CD4-positive, alpha-beta T cell (primary cell): ENCODE measurements at places on chromosomes 2 and 18.
A peak's percentile ranks its signal among the peaks of the same experiment; 100 is the strongest.

- no peak for DNase-seq
- H3K27me3 ChIP-seq, result no peaks in the 10 kb centered on the region
- no peaks in the 10 kb centered on the region for H3K4me1 ChIP-seq
- no peak overlapping the region for H3K4me3 ChIP-seq
- no peak overlapping the region for H3K27ac ChIP-seq
- H3K36me3 ChIP-seq, result no peaks in the 10 kb centered on the region
These were observed 29.1 kb downstream of the CPO start for GRCh38 chr2:206968134-206969086.

DNA sequence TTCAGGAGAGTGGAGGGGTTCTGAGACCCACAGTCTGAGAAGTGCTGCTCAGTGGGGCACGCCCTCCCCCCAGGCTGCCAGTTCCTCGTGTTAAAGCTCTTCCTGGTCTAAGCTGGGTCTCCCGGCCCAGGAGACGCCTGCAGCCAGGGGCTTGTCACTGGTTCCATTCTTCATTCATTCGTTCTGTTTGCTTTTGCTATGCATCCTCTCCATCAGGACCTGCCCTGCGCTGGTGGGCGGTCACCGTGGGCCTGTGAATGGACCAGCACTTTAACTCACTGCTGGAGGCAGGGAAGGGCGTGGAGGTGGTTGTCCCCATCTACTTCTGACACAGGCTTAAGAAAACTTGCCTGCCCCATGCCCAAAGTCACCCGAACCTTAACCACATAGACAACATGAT, 272.8 kb upstream of the HDAC4 start:
- DNase-seq, result no peak
- no peaks in the 10 kb centered on the region for H3K27me3 ChIP-seq
- no peaks in the 10 kb centered on the region for H3K4me1 ChIP-seq

- no peak overlapping the region for H3K4me3 ChIP-seq
- no peaks in the 10 kb centered on the region for H3K27me3 ChIP-seq
- no peak for DNase-seq
- H3K4me1 ChIP-seq, result no peaks in the 10 kb centered on the region
These were observed 54.4 kb downstream of the TRAPPC12 start for GRCh38 chr2:3433776-3434400.

- no peak overlapping the region for H3K27ac ChIP-seq
- H3K27me3 ChIP-seq, result peaks cover 56% of the 10 kb centered on the region
- H3K4me1 ChIP-seq, result peaks cover 10% of the 10 kb centered on the region
- no peak for DNase-seq
- no peak overlapping the region for H3K4me3 ChIP-seq
- no peaks in the 10 kb centered on the region for H3K36me3 ChIP-seq
These were observed 3.0 kb upstream of the ST8SIA5 start for GRCh38 chr18:46759890-46760289.

DNA sequence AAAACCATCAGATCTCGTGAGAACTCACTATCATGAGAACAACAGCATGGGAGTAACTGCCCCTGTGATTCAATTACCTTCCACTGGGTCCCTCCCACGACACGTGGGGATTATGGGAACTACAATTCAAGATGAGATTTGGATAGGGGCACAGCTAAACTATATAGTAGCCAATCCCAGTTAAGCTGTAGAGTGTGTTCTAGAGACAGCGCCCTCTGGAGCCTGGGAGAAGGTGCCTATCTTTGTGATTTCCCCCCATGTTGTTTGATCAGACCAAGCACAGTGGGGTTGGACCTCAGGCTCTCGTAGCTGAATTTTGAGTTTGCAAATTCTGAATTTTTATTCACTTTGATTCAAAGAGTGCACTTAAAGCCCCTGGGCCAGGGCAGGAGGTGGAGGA, 108.2 kb upstream of the TWIST2 start:
- H3K4me3 ChIP-seq, result no peak overlapping the region
- H3K27ac ChIP-seq, result no peak overlapping the region
- no peak for DNase-seq

- H3K4me3 ChIP-seq, result no peak overlapping the region
- H3K27me3 ChIP-seq, result no peaks in the 10 kb centered on the region
- no peaks in the 10 kb centered on the region for H3K36me3 ChIP-seq
These were observed 31.8 kb upstream of the CCL20 start for GRCh38 chr2:227781841-227782240.

GRCh38 chr2:182761903-182762302, 45.8 kb downstream of the DNAJC10 start:
- no peak for DNase-seq
- H3K4me3 ChIP-seq, result no peak overlapping the region
- H3K4me1 ChIP-seq, result no peaks in the 10 kb centered on the region

DNA sequence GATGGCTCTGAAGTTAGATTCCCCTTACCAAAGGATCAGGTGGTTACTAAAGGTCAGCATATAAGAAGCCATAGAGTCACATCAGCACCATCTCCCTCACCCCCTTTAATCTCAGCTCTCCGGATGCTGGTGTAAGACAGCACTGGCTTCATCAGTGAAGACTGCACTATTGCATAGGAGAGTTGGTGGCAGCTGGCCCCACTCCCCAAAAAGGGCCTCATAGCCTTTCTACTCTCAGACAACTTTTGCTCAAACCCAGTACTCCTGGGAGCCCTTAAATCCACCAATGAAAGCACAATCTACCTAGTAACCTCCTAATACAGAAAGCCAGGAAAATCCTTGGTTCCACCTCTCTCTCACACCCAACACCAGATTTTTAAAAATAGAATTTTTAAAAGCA, 6.9 kb upstream of the DIPK1C start:
- H3K4me1 ChIP-seq, result no peaks in the 10 kb centered on the region
- H3K27me3 ChIP-seq, result no peaks in the 10 kb centered on the region
- H3K4me3 ChIP-seq, result no peak overlapping the region
- DNase-seq, result no peak

DNA sequence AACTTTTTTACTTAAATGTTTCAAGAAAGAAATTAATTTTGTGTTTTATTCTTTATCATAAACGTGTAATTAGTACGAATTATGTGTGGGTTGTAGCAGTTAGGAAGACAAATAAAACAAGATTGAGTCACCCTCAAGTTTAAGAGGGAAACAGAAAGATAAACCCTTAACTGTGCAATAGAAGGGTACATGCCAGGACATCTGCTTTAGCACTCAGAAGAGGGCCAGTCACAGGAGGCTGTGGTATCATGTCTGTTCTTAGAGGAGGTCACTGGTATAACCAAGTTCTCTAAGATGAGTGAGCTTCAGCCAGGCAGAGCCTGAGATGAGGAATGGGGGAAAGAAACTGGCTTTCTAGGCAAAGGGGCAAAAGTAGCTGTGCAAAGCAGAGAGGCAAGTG, 42.4 kb upstream of the GRHL1 start:
- DNase-seq, result no peak
- no peak overlapping the region for H3K27ac ChIP-seq
- H3K36me3 ChIP-seq, result peaks cover 30% of the 10 kb centered on the region
- no peaks in the 10 kb centered on the region for H3K4me1 ChIP-seq

- H3K36me3 ChIP-seq, result no peaks in the 10 kb centered on the region
- no peaks in the 10 kb centered on the region for H3K4me1 ChIP-seq
- no peak overlapping the region for H3K4me3 ChIP-seq
- H3K27me3 ChIP-seq, result no peaks in the 10 kb centered on the region
- DNase-seq, result no peak
These were observed 321.0 kb downstream of the RND3 start for GRCh38 chr2:150166313-150167051.

DNA sequence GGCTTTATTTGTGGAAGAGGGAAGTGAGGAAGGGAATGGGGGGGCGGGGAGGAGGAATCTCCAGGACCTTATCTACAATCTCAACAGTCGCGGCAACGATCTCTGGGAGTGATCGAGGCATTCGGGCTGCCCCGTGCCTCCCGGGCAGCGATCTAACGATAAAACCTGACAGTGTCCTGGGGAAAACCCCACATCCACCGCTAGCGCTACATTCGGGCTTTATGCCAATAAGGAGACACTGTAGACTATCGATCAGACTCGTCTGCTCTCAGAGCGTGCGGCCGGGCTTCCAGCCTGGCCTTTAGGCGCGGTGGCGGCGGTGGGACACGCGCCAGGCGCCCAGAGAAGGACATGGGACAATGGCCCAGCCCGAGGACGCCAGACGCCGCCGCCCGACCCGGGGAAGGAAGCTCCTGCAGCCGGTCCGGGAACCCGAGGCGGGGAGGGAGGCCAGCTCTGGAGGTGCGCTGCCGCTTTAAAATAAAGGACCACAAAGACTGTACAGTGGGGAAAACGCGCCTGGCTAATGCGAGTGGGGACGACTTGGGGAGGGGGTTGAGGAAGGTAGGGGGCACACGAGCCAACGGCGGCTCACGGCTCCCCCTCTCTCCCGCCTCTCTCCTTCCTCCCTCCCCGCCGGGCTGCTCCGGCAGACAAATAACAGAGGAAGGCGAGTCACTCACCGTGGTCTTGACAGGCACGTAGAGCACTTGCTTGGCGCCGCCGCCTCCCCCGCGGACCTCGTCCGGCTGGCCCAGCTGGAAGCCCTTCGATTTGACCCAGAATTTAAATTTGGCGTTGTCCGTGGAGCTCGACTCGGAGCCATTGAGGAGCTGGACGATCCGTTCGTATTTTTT, 2.2 kb downstream of the NOL4 start:
- DNase-seq, result no peak
- no peaks in the 10 kb centered on the region for H3K4me1 ChIP-seq
- H3K36me3 ChIP-seq, result no peaks in the 10 kb centered on the region
- H3K27me3 ChIP-seq, result peaks cover 24% of the 10 kb centered on the region

DNA sequence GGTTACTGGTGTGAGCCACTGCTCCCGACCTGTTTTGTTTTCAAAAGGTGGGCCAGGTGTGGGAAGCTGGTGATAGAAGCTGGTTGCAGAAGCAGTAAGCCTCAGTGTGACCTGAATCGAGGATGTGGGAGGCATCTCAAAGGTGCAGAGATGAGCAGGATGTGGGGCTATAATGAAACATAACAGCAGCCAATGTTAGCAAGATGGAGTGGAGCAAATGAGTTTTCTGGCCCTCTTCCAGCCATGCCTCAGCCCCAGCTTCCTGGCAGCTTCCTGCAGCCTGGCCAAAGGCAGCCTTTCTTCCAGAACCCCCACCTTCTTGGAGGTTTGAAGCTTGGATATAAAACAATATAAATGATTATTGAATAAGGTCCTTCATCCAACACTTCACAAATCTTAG, 184.8 kb downstream of the NCK2 start:
- H3K4me1 ChIP-seq, result peaks cover 95% of the 10 kb centered on the region
- peak overlapping the region; percentile 19 for H3K27ac ChIP-seq

DNA sequence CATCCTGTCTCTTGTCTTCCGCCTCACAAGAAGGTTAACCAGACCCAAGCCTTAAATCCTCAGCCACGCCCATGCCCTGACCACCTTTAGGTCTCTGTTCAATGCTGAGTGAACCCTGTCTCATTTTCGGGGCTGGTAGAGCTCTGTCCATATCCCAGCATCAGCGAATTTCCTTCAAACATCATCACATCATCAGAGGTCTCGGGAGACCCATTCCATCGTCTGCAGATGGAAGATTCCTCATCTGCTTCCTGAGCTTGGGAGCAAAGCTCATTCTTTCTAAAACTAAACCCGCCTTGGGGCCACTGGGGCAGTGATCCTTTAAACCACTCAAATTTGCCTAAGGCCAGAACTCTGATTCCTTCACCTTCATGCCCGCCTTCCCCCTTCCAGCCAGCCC, 173.7 kb downstream of the TTC32 start:
- H3K27me3 ChIP-seq, result no peaks in the 10 kb centered on the region
- H3K36me3 ChIP-seq, result no peaks in the 10 kb centered on the region
- DNase-seq, result no peak
- H3K27ac ChIP-seq, result no peak overlapping the region
- no peaks in the 10 kb centered on the region for H3K4me1 ChIP-seq
- no peak overlapping the region for H3K4me3 ChIP-seq

DNA sequence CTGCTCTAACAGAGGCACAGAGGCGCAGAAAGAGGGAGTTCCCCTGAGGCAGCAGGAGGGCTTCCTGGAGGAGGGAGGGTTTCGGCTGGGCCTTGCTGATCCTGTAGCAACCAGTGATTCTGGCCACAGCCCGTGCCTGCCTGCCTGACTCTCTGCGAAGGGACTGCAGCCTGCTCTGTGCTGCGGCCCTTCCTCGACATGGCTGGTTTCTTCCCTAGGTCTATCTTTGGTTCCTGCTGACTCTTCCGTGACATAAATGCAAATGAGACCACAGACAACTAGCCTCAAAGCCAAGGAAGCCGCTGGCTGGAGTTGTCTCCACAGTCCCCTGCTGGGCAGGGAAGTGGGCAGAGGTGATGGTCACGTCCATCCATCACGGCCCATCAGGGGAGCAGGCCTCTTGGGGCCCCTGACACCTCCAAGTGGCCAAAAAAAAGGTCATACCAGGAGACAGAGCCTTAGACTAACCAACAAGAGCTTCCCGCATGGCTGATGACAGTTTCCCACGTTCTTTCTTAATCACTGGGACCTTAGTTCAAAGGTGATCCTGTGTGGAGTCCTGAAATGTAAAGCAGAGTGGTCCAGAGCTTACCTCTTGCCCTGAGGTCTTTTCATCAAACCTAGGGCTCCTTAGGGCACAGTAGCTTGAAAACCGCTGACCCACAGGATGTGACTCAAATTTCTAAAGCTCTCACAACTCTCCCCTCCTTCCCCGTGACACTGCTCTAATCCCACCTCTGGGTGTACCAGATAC, 55.3 kb downstream of the HS1BP3 start:
- no peak overlapping the region for H3K27ac ChIP-seq
- peaks cover 11% of the 10 kb centered on the region for H3K4me1 ChIP-seq
- no peaks in the 10 kb centered on the region for H3K36me3 ChIP-seq

DNA sequence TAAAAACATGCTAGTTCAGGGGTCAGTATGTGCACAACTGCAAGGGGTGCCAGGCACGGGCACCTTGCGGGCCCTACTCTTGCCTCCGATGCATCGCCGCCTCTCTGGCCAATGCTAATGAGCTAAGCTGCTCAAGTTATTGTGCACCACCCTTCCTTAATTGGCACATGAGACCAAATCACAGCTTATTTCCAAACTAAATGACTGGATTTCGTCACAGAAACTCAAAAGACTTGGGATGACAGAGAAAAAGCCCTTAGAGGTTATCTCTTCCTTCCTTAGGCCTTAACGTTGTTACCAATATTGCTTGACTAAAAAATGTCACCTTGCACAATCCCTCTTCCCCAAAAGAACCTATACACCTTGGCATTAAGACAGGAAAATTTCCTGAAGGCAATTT, 7.7 kb downstream of the RNF149 start:
- peaks cover 32% of the 10 kb centered on the region for H3K36me3 ChIP-seq
- no peak overlapping the region for H3K4me3 ChIP-seq

GRCh38 chr2:190452433-190452832, 44.3 kb downstream of the MFSD6 start:
- H3K4me3 ChIP-seq, result no peak overlapping the region
- no peak for DNase-seq
- H3K27ac ChIP-seq, result no peak overlapping the region

GRCh38 chr18:35695384-35695783, 113.8 kb downstream of the GALNT1 start:
- peaks cover 11% of the 10 kb centered on the region for H3K36me3 ChIP-seq
- H3K4me1 ChIP-seq, result no peaks in the 10 kb centered on the region
- no peak for DNase-seq
- H3K4me3 ChIP-seq, result no peak overlapping the region

- DNase-seq, result no peak
- H3K27ac ChIP-seq, result no peak overlapping the region
- no peak overlapping the region for H3K4me3 ChIP-seq
- no peaks in the 10 kb centered on the region for H3K27me3 ChIP-seq
- H3K4me1 ChIP-seq, result no peaks in the 10 kb centered on the region
These were observed 193.4 kb downstream of the NBAS start for GRCh38 chr2:15367715-15368114.

GRCh38 chr2:516944-517343, 160.3 kb downstream of the TMEM18 start:
- no peaks in the 10 kb centered on the region for H3K4me1 ChIP-seq
- H3K4me3 ChIP-seq, result no peak overlapping the region
- H3K27ac ChIP-seq, result no peak overlapping the region
